Stimulated activated CD8-positive, alpha-beta memory T cell treated with anti-CD3 and anti-CD28 coated beads, Interleukin-4, amount 100 ng/mL, for 24 hours (primary cell): ENCODE measurements at places on chromosomes 1 and 21.

GRCh38 chr1:161044908-161045735 is 655 bp downstream of the USF1 start:
- DNase-seq, result peak; percentile 40

DNA sequence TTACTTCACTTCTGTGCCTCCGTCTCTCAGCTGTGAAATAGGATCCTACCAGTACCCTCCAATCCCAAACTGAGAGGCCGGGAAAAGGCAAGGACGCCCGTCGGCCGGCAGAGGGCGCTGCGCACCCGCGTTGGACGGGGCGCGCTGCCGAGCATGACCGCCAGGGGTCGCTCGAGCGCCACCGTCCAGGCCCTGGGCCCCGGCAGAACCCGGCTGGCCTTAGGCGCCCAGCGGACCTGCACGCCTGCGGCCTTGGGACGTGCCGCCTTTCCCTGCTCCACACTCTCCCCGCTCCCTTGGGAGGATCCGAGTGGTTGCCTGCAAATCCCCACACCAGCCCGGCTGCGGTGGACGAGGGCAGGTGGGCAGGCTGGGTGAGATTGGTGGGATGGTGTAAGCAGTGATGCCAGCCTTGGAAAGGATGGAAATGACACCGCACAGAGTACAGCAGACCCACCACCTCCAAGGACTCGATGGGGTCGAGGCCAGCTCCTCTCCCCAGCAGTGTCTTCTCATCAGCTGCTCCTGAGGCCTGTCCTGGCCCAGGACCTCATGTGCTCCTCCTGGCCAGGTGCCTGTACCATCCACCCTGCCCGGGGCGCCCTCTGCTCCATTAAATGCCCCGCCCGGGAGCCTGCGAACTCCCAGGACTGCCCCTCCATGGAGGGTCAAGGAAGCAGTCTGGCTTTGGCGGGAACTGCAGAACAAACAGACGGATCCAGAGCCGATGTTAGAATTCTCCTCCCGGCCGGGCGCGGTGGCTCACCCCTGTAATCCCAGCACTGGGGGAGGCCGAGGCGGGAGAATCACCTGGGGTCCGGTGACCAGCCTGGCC is 47.4 kb upstream of the LBR start:
- peak; percentile 43 for DNase-seq

DNA sequence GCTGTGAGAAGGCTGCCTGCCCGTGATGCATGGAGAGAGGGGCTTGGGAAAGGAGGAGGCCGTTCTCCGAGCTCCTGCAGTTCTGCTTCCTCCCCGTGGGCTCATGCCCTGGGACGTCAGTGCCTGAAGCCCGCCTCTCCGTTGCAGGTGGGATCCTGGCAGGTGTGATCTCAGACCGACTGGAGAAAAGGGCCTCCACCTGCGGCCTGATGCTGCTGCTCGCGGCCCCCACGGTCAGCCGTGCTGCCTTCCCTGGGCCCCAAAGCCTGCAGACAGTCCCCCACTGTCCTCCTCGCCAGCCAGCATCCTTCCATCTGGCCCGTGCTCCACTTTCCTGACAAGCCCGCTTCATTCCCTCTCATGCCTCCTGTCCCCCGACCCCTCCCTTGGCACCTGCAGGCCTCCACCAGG is 50.9 kb downstream of the SLC37A1 start:
- DNase-seq, result no peak

- DNase-seq, result no peak
Observed at GRCh38 chr1:229229137-229229720, 41.7 kb upstream of the RAB4A start.

DNA sequence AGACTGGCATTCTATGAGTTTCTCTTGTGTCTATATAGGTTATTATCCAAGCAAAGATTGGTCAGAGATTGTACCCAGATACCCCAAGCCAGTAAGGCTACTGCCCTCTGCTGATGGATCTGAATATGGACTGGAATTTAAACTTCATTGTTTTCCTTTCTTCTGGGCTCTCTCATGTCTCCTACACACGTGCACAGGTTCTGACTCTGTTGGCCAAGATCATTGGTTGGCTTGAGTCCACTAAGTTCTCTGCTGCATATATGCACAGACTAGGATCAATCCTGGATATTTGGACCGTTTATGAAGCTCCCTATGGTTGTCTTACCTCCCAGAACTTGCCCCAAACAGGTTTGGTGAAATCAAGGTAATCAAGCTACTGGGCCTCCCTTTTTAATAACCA is 69.7 kb downstream of the CC2D1B start:
- DNase-seq, result no peak

GRCh38 chr1:191707288-191707687 is 451.0 kb upstream of the RGS18 start:
- DNase-seq, result no peak

DNA sequence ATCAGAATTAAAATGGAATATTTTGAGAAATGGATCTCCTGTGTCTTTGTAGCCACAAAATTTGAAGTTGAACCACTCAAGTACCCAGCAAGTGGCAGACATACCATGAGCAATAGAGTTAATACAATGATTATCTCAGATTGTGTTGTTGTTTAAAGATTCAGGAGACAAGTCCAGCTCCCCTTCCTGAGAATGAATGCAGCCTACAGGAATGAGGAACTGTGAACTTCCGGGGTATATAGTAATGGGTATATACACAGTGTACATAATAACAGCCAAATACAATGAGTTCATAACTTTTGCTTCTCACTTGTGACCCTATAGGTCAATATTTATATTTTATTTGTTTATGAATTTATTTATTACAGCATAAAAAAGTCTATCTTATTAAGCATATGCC is 445.0 kb downstream of the SETD4 start:
- no peak for DNase-seq

GRCh38 chr1:2452932-2453315 is 23.2 kb upstream of the PLCH2 start:
- no peak for DNase-seq

DNA sequence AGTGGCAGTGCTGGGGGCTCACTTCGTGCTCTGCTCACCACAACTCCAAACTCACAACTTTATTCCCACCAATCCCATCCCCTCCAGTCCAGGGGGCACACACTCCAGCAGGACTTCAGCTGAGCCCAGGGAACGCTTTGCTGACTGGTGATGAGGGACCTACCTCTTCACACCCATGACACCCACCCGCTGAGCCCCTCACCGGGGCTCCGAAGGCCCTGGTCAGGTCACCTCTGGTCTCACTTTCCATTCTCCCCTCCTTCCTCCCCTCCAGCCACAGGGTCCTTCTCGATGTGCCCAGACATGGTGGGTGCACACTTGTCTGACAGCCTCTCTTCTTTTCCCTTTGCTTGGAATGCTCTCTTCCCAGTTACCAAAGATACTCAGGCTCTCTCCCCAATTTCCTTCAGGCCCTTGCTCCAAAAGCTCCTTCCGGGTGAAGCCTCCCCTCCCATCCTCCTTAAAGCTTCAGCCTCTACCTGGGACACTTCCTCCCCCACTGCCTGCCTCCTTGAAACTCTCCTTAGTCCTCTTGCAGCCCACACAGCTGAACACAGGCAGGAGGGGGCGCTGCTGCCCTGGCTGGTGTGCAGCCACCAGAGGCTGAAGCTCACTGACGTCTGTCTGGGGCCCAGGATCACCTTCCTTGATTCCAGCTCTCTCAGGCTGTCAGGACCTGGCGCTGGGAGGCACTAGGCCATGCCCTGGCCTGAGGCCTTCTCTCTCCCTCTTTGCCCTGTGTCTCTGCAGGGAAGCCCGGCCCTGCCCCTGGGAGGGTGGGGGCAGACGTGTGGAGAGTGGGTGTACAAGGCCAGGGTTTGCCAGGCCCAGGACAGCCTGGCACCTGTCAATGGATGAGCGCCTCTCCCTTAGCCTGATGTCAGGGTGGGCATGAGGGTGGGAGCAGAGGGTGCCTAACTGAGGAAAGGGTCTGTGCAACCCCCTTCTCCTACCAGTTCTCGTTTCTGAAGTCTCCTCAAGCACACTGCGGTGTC is 1.6 kb downstream of the KCNE1 start:
- DNase-seq, result peak; percentile 32

DNA sequence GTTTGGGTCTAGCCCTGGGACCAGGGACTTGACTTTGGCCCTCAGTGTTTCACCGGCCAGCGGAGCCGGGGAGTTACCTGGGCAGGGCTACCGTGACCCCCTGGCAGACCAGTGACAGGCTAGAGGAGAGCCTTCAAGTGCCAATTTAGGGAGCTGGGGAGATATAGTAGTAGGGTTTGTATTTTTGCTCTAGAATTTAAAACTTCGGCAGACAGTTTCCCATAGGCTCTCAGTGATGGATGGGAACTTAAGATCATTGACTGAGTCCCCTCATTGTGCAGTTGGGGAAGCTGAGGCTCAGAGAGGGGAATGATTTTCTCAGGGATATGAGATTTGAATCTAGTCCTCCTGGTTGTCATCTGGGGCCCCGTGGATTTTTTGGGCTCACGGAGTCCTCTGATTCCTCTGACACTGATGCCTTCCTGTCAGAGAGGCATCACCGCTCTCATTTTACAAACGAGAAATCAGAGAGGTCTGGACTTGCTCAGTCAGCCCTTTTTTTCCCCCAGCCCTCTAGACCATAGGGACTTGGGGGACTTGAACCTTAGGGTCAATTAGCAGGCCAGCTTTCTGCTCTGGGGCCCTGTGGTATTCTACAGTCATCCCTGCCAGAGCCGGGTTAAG is 58.3 kb upstream of the ACOT11 start:
- DNase-seq, result no peak

- no peak for DNase-seq
Observed at GRCh38 chr1:21384620-21385019, 55.3 kb upstream of the NBPF3 start.

DNA sequence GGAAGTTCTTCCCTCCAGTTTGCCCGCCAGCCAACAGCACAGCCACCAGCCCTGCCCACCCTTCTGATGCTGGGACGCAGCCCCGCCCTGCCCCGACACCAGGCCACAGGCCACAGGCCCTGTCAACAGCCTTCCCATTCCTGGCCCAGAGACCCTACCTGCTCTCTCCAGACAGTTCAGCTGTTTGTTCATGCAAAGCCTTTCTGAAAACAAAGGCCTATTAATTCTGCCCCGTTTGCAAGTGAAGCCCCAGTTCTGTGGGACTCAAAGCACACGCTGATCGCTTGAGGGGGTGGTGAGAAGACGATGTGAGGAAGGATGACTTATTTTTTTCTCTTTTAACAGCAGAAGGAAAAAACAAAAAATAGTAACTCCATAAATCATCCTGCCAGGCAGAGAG is 55.4 kb upstream of the KIF26B start:
- DNase-seq, result no peak

GRCh38 chr1:31987135-31987619 is 26.5 kb upstream of the KHDRBS1 start:
- DNase-seq, result no peak

GRCh38 chr1:31264790-31265386 is 25.2 kb upstream of the NKAIN1 start:
- DNase-seq, result no peak

DNA sequence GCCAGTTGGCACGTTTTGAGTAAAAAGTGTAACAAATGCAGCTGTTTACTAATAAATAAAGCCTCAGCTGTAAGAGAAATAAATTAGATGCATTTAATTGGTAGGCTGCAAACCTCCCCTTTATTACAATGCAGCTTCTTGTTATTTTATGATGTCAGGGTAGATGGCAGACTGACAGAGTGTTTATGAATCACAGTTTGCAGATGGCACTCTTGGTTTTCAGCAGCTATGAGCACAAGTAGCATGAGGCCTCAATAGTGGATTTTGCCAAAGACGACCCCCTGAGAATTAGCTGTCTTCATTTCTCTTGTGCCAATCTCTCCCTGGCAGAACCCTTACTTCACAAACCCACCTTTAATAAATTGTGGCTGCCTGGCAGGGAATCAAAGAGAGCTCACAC is 161.2 kb upstream of the C1orf87 start:
- DNase-seq, result no peak

- DNase-seq, result no peak
Observed at GRCh38 chr1:164587617-164588501, 28.9 kb downstream of the PBX1 start.

- DNase-seq, result no peak
Observed at GRCh38 chr1:39133340-39133684, 71.2 kb upstream of the MACF1 start.

GRCh38 chr1:87129606-87130005 is 199.1 kb upstream of the LMO4 start:
- no peak for DNase-seq

DNA sequence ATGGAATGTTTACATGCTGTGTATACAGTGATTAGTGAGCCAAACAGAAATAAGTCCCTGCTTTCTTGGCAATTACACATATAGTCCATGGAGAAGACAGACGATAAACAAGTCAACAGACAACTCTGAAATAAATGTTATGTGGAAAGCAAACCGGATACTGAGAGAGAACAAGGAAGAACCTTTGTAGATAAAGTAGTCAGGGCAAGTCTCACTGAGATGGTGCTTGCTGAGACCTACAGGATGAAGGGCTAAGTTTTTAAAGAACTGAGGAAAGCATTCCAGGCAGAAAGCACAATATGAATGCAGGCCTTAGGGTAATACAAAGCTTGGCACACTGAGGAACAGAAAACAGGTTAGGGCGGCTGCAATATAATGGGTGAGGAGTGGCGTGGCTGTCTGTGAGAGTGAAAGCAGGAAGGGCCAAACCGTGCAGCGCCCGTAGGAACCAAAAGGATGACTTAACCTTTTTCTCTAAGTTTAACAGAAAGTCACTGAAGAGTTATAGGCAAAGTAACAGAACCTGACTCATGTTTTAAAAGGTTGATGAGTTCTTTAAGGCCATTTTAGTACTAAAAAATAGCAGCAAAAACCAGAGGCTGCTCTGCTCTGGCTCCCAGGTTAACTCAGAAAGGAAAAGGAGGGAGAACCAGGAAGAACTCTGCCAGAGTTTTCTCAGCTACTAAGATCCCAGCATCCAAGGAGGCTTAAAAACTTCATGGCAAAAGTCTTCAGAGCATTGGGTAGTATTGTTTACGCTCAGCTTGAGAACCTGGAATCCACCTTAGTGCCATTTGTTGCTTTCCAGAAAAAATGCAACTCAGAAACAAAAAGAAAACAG is 8.7 kb upstream of the TTF2 start:
- DNase-seq, result no peak

DNA sequence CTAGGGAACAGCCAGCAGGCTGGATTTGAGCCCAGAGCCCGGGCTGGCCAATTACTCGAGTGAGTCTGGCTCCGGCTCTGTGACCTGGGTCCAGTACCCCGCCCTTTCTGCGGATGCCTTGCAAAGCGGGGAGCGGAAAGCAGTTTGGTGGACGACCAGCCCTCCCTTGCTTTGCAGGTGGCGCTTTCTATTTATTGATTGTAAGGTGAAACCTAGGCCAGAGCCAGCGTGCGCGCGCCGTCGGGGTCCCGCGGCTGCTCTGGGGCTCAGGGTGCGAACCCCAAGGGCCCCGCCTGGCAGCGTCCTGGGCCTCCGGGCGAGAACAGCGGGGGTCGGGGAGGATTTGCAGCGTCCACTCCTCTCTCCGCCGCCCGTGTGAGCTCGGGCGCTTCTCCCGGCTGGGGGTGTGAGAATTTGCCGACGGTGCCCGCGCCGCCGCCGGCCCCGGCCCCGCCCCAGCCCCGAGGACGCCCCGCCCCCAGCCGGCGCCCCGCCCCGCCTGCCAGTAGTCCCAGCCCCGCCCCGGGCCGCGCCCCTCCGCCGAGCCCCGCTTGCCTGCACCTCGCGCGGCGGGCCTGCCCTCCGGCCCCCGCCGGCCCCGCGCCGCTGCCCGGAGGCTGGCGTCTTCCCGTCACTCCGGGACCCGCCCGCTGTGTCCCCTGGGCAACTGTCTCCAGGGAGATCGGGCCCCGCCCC is 37.6 kb downstream of the PIK3CD start:
- DNase-seq, result peak; percentile 74
